CD4-positive, alpha-beta T cell treated with Interleukin-15 for 1 hour (primary cell): ENCODE measurements at places on chromosomes 6 and 20.

- DNase-seq = no peak
Observed at GRCh38 chr6:166608774-166609173, 18.3 kb downstream of the RPS6KA2 start.

DNA sequence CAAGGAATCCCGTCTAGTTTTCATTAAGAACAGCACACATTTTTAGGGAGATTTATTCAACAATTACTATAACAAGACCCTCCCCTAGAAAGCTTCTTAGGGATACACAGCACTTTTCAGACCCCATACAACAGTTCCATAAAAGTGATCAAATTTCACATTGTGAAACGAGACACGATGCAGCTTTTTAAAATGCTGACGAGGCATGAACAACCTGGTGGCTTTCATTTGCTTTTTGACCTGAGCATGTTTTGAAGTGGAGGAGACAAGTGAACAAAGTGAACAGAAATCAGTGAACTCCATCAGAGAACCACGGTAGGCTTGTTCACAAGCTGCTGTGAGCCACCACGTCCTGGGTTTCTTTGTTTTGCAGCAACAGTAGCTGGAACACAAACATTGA is 112.2 kb downstream of the PCSK2 start:
- DNase-seq = no peak

GRCh38 chr6:1406306-1407072 is 17.1 kb downstream of the FOXF2 start:
- DNase-seq = no peak

DNA sequence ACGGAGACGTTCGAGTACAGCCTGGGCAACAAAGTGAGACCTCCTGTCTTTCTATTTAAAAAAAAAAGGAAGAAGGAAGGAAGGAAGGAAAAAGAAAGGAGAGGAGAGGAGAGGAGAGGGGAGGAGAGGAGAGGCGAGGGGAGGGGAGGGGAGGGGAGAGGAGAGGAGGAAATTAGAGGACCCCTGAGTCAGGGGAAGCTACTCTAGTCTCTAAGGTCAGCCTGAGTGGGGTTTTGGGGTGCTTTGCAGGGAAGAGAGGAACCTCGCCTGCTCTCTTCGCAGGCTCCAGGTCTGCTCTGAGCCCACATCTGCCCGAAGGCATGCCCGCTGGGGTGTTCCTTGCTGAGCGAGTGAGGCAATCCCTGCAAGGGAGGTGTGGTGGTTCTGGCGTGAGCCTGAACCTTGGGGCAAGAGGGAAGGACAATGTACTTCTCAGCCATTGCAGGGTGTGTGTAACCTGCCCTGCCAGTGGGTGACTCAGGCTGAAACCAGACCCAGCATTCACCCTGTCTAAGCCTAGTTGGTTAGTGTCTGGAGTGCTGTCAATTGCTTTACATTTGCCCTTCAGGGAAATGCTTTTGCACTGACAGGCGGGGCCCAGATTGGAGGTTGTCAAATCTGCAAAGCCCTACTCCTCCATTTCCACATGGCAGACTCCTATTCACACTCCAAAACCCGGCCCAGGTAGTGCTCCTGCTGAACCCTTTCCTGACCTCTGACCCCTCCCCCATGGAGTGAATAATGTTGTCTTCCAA is 15.3 kb upstream of the MMP9 start:
- DNase-seq = peak; percentile 56

DNA sequence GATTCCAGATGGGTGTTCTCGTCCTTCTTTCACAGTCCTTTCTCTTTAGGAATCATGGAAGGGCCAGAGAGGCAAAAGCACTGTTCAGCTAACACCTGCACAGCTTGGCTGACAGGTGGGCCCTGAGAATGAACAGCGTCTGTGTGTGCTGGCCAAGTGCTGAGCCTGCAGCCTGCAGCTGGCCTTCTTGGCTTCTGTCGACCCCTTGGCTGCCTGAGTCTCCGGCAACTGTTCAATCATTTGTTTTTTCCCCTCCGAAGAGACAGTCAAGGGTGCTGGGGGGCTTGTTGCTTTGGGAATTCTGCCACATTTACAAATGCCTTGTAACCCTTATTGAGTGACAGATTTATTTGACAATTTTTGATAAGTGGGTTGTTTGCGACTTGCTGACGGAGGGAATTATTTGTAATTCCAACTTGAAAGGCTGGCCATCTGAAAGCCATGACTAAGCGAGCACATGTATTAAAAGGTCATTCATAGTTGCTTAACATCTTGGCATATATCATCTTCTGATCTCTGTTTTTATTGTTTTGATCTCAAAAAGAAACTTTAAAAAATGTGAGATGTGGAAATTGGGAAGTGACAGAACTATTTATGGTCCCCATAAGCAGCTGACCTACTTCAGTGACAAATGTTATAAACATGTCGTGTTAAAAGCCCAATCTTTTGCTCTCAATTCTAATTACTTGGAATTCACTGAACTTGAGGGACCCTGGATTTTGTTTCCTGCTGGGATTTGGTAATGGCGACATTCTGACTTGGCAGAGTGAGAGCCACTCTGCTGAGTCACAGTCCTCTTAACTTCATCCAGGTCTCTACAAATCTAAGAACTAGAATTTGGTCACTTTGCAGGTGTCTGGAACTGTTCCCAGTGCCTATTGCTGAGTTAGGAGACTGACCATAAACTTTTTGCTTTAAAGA is 41.9 kb upstream of the FERMT1 start:
- DNase-seq = no peak

- DNase-seq = no peak
Observed at GRCh38 chr6:10964684-10965083, 77.8 kb downstream of the SYCP2L start.

GRCh38 chr6:3455147-3455568 is 1.7 kb downstream of the SLC22A23 start:
- peak; percentile 58 for DNase-seq

- DNase-seq = no peak
Observed at GRCh38 chr20:49507741-49508434, 25.4 kb upstream of the KCNB1 start.
